ENCODE measurements at places on chromosomes 5 and 9.

DNA sequence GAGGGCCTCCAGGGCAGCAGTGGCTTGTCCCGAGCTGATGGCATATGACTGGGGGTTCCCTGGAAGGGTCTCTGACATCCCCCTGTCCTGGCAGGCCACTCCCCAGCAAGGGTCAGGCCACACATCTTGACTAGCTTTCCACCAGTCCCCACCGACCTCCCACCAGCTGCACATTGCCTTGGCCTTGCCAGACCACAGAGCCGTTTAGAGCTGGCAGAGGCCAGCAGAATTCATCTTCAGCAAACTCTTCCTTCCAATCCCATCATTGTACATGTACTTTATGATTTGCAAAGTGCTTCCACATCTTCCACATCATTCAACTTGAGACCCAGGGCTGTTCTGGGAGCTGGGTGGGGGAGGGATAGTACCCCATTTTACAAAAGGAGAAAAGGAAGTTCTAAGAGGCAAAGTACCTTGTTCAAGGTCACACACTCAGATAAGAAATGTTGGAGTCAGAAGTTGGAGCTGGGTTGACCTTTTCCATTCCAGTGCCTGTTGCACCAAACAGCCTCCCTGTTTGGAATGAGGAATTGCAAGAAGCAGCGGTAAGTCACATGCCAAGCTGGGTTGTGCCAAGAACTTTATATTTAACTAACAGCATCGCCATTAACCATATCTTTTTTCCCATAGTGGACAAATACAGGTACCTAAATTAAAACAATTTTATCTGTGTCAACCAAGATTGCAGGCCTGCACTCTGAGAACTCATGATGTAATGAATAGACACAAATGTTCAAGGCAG is 25.8 kb upstream of the COL15A1 start:
- DNase-seq, result no peak

- DNase-seq, result no peak
These were observed 26.8 kb downstream of the PAX5 start for GRCh38 chr9:37007295-37007694.

DNA sequence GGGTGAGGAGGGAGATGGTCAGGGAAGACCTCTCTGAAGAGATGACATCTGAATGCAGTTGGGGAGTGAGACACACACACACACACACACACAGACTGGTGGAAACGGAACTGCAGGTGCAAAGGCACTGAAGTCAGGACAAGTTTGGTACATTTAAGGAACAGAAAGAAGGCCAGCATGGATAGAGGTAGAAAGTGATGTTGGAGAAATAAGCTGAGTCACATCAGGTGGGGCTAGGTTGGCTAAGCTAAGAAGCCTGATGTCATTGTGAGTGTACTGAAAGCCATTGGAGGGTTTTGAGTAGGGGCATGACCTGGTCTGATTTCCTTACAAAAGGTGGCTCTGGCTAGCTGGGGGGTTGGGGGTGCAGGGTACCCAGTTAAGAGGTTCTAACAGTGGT is 3.1 kb downstream of the BSPRY start:
- DNase-seq, result no peak

DNA sequence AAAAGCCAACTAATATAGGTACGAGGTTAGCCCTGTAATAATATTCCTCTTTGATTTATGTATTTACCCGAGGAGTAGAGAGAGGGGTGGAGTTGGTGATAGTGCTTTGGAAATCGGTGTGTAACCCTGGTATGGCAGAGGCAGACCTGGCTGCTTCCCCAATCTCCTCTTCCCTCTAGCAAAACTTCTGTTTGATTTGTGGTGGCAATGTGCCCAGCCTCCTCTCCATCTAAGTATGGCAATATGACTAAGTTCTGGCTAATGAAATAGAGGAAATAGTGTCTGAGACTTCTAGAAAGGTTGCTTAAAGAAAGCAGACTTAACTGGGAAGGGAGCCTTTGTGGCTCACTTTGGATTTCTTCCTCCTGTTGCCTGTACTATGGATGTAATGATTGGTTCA is 491.1 kb downstream of the ENC1 start:
- no peak for DNase-seq

- no peak for DNase-seq
These were observed 75.0 kb upstream of the FCN1 start for GRCh38 chr9:134992755-134993124.

- DNase-seq, result no peak
These were observed 131.8 kb upstream of the ACOT12 start for GRCh38 chr5:81525690-81526089.

Measured in HCT116 (cell line).